Activated CD8-positive, alpha-beta memory T cell treated with anti-CD3 and anti-CD28 coated beads for 4 hours (primary cell): ENCODE measurements at places on chromosomes 6 and 20.

GRCh38 chr6:31243508-31243907, 28.4 kb downstream of the HLA-C start:
- DNase-seq = no peak

DNA sequence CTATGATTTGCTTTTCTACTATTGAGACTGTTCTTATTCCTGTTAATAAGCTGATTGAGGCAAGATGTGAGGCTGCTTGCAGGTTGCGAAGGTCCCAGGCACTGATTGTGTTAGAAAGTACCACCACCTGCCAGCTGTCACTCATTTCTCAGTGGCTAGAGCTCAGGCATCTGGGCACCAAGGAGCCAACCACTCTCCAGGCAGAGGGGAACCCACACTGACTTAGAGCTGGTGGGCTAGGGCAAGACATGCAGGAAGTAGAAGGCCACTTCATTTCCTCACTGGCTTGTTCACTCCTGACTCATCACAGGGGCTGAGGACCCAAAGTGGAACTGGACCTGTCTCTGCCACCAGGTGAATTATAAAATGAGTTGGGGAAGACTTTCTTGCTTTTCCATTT, 7.8 kb upstream of the DLL1 start:
- no peak for DNase-seq

DNA sequence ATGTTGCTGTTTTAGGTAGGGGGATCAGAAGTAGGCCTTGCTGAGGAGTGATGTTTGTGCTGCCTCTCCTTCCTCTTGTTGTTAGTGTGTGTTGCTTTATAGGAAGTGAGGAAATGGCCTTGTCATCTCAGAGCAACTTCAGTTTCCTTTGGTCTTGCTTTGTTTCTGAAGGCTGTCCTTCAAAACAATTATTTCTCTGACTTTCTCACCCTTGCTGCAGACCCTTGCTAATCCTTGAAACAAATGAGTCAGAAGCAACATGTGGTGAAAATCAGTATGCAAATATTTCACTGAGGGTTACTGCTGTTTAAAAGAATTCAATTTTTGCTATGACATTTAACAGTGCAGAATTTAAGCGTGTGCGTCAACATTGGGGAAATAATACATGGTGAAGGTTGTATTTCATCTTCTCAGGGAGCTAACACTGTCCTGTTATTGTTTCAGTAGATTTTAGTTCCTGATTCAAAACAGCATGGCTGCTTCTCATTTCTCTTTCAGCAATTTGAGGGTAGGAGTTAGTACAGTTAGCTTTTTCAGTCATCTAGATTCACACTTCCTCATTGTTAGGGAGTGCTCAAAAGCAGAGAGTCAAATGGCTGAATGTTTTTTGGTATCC, 13.8 kb downstream of the RNF144B start:
- DNase-seq = no peak

GRCh38 chr6:116969211-116969863, 92.3 kb downstream of the RFX6 start:
- no peak for DNase-seq

DNA sequence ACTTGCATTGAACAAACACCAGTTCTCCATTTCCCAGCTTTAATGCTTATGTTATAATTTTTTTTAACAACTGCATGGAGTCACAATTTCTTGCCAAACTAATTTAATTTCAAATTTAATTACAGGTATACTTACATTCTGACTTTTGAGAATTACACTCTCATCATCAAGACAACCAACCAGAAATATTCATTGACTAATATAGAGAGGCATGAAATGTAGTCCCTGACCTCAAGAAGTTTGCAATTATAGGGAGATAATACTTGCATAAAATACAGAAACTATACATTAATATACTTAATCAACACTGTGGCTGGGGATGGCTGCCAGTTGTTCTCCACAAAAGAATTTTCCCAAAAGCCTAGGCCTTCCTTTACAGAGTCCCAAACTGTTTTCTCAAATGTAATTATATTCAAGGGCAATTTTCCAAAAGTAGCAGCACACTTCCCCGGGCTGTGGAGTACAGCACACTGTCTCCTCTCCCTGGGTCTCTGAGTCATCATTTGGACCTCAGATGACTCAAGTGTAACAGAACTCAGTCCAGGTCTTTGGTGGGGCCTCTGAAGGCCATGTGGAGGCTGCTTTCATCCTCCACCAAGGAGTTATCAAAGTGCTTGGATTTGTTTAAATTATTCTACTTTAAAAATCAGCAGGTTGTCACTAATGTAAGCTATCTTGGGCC, 114.1 kb downstream of the KIF16B start:
- no peak for DNase-seq

DNA sequence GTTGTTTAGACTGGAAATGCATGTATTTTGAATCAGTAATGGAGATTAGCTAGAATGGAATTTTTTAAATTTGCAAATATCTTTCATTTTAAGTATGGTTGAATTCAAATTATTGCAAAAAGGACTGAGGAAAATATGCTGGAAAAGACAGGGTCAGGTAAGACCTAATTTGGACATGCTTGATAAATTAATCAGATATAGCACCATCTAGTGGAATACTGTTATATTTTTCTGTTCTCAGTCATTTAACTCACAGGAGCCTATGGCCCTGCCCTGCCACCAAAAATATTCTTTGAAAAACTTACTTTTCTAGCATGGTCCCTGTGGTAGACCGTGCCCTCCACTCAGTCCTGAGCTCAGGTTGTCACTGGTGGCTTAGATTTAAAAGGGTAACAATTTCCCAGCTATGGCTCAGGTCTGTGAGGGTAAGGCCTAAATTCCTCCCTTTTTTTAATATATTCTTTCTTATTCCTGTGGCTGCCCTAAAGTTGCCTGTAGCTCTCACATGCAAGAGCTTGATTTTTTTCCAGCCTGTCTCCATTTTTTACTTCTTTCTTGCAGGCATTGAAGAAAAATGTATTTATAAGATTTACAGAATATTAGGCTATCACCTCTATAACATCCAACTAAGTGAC, 25.3 kb upstream of the KIAA1586 start:
- DNase-seq = no peak

DNA sequence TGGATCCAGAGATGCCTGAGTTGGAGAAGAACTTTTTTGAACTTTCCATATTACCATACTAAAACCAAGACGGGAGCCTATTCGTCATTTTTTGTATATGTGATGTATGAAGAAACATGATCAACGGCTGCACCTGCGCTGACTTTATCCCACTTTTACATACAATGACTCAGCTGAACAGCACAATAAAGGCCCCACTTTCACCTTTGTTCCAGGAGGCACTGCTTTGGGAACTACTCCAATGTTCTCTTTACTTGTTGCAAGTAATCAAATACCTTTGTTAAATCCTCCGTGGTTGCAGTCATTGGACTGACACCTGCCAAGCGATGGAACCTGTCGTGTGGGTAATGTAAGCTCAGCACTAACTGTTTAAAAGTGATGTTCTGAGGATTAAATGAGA, 17.3 kb upstream of the BTN3A2 start:
- DNase-seq = no peak

DNA sequence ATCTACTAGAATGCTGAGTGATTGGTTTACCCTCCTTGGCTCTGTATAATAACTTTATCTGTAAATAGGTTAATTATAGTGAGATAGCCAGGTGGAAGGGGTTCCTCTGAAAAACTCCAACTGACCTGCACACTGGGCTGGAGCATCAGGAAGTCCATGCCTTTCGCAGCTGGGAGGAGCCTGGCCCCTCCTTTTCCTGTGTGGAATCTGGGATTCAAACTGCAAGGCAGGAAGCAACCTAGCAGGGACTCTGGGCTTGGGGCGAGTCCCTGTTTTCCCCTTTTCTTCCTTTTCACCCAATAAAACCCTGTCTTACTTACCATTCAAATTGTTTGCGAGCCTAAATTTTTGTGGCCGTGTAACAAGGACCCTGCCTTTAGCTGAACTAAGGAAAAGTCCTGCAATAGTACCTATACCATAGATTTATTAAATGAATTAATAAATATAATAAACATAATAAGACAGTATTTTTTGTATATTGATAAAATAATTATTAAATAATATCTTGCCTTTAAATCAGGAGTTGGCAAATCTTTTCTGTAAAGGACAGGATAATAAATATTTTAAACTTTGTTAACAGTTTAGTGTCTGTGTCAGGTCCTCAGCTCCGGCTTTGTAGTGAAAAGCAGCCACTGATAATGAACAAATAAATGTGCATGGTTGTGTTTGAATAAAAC, 406.2 kb upstream of the MMS22L start:
- DNase-seq = no peak

GRCh38 chr6:71402096-71402495, 113.5 kb downstream of the OGFRL1 start:
- no peak for DNase-seq

GRCh38 chr6:148565930-148566663, 180.7 kb upstream of the UST start:
- no peak for DNase-seq

DNA sequence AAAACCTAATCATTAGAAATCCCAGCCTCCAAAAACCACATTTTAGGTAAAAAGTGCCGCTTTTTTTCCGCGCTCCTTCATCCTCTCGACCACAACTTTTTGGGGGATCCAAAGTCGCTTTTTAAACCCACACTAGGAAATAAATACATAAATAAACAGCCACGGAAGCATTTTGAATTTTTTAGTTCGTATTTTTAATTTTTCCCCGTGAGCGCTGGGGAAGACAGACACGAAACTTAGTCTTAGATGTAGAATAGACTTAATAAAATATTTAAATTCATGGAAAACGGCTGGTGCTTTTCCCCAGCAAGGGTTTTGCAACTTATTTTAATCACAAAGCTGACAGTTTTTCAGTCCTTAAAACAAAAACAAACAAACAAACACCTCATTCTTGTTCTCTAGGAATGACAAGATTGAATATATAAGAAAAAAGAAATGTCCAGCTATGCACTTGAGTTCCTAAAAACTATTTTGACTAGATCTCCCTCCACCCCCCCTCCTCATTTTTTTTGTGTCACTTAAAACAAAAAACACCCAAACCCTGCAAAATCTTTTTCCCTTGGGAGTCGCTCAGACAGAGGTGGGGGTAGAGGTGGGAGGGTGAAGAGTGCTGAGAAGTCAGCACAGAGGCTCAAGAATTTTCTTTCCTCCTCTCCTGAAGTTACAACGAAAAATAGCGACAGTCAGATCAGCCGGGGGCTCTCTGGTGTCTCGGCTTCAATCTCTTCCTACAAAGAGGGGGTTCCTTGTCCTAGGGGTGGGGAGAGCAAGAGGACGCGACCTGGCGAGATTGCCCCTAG, 43.4 kb upstream of the SUPT3H start:
- DNase-seq = no peak

DNA sequence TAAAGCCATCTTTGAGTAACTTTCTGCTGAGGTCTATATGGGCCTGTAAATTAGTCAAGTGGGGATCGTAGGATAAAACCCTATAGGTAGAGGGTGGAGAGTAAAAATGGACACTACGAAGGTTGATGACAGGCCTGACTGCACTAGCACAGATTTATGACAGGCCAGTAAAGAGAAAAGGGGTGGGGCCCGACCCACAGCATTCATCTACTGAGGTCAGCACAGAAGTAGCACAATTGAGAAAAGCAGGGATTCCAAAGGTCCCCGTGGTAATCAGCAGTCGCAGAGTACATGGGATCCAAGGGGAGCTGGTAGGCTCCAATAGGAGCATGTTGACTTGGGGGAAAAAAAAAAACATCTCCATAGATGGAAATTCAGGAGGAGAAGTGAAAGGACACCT, 660.4 kb downstream of the TFAP2A start:
- no peak for DNase-seq
